Stimulated activated CD8-positive, alpha-beta memory T cell treated with anti-CD3 and anti-CD28 coated beads, Interleukin-2, amount 100 ng/mL, for 48 hours (primary cell): ENCODE measurements at places on chromosomes 16 and 17.

DNA sequence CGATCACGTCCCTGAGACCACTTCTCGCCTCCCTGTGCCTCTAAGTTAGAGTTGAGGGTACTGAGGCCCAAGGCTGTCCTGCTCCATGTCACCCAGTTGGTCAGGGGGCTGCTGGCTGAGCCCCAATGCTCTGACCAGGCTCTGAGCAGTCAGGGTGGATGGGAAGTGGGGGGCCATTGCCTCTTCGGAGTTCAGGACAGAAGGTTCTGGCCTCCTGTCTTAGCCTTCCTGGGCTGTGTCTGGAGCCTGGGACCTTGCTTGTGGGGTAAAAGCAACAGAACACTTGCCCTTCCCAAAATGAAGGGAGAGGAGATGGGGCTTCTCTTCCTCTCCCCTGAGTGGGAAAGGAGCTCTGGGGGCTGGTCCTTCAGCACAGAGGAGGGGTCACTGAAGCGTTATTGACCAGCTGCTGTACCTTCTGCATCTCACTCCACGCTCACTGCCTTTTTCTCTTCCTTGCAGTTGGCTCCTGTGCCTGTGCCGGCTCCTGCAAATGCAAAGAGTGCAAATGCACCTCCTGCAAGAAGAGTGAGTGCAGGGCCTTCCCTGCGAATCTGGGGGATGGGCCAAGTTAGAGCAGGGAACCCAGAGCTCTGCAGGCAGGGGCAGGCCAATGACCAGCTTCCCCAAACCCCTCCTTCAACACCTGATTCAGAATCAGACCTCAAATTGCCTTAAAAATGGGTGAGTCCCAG is 580 bp downstream of the MT1X start:
- DNase-seq, result no peak

GRCh38 chr16:84753412-84754326 is 53.9 kb downstream of the USP10 start:
- no peak for DNase-seq

DNA sequence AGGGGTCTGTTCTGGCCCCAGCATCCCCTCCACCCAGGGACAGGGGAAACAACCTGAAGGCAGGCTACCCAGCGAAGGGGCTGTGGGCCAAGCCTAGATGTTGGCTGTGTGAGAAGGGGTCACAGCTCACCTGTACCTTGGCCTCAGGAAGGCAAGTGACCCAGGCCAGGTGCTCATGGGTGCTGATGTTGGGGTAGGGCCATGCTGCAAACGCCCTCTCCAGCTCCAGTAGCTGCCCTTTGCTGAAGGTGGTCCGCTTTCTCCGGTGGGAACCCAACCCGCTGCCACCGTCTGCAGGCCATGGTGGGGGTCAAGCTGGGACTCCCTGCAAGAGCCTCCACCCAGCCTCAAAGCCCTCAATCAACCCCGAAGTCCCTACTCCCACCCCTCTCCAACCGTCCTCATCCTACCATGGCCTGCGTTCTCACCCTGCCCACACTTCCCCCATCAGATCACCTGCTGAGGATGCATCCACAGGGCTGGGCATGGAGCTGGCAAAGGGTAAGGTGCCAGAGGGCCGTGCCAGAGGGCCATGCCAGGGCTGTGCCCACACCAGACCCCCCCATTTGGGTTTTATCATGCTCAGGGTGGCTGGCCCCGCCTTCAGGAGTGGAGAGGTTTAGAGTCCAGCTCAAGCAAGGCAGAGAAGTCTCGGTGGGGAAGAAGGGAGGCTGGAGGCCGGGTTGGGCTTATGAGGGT is at the start of gene SEBOX:
TSS of gene SEBOX (minus strand) at position 535 of the 699 bp plus-strand sequence. CDS start at position 487, 48 bp downstream.
- DNase-seq, result no peak

DNA sequence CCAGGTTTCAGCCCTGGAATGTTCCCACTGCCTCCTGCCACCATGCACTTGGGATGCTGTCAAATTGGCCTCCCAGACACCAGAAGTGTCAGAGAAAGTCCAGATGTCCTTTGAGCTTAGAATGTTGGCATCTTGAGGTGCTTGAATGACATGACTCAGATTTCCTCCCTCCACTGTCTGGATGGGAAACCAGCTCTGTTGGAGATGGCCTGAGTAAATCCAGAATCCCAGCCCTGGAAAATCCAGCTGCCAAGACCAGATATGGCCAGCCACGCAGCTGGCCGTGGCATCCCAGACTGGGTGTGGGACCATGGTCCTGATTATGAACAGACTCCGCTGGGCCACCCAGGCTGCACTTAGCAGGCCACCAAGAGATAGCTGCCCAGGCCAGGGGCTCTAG is 57.0 kb upstream of the CLEC3A start:
- DNase-seq, result no peak

DNA sequence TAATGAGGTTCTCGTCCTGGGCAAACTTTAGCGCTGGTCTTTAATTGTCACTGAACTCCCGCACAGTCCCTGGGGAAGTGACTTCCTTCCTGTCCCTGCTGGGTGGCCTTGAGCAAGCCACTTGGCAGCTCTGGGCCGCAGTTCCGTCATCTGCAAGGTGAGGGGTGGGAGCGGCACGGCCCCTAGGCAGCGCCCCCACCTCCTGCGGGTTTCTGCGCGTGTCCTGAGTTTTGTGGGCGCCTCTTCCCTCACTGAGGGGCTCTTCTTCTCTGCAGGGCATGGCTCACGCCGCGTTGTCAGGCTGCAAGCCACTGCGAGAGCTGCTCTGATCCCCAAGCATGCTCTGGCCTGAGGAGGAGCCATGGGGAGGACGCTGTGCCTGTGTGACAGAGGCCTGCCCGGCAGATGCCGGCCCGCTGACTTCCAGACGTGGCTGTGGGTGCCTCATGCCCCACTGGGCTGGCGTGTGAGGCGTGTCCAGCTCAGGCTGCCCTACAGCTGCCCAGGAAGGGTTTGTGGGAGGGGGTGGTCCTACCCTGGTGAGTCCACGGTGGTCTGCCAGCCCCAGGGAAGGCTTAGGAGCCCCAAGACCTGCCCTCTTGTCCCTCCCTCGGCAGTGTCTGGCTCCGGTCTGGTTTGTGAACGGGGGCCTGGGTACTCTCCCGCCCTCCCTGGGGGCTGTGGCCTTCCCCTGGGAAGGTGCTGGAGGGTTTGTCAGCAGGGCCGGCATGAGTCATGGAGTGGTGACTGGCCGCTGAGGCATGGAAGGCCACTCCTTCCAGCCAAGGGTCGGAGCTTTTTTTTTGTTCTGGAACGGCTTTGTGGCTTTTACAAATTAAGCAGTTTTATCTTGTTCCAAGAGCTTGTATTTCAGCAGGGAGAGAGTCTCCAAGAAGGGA is 182.0 kb downstream of the SEC14L1 start:
- no peak for DNase-seq

DNA sequence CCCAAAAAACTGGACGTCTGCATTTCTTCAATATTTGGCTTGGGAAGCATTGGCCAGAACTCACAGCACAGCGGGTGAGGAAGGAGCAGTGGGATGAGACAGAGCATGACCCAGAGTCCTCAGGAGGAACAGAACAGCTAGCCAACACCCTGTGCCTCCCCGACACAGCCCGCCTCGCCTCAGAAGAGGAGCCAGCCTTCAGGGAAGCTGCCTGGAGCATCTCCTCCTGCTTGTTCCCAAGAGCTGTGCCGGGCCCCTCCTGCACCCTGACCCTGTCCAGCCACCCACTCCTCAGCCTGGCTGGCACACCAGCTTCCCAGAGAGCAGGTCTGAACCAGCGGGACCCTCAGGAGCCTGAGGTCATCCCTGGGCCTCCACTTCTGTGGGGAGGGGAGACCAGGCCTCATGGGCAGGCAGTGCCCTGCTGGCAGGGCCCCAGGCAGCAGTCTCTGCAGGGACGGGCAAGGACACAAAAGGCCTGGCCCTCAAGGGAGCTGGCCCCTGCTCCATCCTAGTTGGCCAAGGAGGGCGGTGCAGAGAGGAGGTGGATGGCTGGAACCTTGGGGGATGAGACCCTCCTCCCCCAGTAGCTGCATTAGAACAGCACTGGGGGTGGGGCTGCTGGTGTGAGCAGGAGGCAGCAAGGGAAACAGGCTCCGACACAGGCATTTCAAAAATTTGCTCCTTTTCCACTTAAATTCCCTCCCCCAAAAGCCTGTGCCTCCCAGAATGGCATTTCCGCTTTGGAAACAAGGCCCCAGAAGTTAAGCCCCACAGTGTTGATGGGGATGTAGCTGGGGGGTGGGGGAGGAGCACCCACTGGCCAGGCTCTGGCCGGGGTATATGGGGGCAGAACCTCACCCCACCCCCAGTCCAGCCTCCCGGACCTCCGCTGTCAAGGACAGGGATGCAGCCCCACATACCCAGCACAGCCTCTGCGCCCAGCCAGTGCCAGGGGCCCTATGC is 1.8 kb upstream of the BCAR1 start:
- DNase-seq, result no peak

DNA sequence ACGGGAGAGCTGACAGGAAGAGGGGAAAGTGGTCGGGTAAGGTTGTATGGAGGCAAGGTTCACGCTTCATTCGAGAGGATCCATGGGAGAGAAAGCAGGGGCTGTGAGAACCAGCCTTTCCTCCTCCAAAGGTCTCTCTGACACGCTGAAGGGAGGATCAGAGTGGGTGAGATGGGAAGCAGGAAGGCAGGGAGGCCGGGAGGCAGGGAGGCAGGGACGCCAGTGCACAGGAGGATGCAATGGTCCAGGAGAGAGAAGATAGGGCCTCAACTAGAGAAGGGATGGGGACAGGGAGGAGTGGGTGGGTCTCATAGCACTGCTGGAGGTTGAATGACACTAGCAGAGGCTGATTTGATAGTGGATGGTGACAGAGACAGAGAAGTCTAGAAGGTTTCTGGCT is 54.1 kb downstream of the PIMREG start:
- no peak for DNase-seq

DNA sequence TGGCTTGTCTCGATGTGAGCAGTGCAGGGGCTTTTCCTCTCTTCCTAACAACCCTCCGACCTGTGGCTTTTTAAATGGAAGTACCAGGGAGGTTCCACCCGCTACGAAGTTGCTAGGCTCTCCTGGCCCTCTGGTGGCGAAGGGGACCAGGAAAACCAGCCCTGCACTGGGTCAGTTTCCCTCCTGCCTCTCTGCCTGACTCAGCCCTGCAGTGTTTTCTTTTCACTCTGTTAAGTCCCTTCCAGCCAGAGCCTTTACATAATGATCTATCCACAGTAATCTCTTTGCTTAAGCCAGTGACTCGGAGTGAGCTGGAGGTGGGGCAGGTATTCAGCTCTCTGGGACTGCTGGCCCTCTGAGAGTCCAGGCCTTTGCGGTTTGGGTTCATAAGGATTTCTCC is 331.3 kb upstream of the EEF2KMT start:
- no peak for DNase-seq

- DNase-seq, result no peak
These were observed 23.5 kb downstream of the SMTNL2 start for GRCh38 chr17:4607773-4608187.

DNA sequence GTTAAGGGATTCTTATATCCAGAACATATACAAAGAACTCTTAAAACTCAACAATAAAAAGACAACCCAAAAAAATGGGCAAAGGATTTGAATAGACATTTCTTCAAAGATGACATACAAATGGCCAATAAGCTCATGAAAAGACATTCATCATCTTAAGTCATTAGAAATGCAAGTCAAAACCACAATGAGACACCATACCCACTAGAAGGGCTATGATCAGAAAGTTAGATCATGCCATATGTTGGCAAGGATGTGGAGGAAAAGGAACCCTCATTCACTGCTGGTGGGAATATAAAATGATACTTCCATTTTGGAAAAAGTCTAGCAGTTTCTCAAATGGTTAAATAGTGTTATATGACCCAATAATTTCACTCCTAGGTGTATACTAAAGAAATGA is 9.4 kb downstream of the PLD6 start:
- no peak for DNase-seq

DNA sequence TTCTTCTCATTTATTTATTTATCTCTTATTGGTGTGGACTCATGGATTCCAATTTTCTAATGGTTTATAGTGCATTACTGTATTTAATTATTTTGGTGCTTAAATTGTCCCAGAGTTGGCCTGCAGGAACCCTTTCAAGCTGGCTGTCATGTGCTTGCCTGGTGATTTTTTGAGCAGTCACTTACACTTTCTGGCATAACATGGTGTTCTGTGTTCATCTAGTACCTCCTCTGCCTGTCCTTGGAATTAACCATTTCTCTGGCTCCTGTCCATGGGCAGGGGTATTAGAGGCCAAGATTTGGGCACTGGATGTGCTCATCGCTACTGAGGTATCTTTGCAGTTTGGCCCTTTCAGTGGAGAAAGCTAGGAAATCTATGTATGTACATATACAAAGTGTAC is 67.0 kb downstream of the CLEC16A start:
- DNase-seq, result no peak

DNA sequence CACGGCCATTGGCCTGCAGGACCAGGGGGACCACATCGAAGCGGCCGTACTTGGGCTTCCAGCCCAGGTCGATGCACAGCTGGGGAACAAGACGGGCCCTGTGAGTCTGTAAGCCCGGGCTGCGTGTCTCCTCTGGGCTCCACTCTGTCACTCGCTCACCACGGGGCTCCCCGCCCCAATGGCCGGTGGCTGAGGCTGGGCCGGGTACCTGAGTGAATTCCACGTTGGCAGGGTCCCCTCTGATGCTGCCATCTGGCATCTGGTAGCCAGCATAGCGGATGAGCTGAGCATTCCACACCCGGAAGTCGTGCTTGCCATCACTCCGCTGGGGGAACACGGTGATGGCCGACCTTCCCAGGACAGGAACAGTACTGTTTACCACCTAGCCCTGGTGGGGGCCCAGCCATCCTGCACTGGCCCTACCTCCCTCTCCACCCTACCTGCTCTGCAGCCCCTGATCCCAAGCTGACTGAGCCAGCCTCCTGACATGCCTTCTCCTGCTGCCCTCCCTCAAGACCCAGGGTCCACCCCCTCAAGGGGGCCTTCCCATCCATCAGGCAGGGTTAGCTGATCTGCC is 19.4 kb downstream of the NOS2 start:
- no peak for DNase-seq

DNA sequence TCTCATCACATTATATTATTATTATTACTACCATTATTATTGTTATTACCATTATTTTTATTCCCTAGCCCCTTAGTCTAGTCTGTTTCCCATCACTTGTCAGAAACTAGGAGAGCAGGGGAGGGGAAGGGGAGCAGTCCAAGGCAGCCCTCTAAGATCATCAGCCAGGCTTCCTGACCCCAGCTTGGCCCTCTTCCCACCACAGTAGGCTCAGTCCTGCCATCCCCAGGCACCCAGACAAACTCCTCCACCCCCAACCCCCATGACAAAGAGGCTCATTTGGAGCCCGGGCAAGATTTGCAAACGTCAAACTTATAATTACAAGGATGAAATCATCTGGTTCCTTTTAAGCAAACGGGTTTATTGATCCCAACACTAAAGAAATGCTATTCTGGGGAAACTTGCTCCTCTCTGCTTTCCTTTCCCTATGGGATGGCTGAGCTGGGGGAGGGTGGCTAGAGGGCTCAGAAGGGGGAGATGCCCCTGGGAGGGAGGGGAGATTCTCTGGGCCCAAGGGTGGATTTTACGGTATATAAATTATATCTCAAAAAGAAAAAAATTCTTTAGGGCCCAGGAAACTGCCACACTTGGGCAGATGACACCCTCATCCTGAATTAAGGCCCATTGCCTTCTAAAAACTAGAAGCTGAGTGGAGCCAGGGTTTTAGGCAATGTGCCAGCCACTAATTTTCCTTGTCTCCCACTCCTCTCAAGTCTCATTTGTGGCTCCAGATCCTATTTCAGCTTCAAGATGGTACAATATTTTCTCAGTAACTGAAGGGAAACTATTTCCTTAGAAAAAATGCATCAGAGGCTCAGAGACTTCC is 4.4 kb upstream of the CBFB start:
- DNase-seq, result no peak
